ENCODE measurements at places on chromosomes 1 and 21. TPM values are rescaled to one million over a fixed set of nuclear protein-coding genes. Genes with fewer than 3 reads are reported as not detected.

The CASQ1 gene
- 32.3 TPM for total RNA-seq

The PATJ gene
- total RNA-seq: 72.1 TPM

The TAS1R1 gene
- total RNA-seq: not detected

The ATP13A2 gene
- total RNA-seq: 24.2 TPM

The MYOC gene
- 4.4 TPM for total RNA-seq

The GCSAML gene
- total RNA-seq: not detected

The PGLYRP4 gene
- total RNA-seq: not detected
